ENCODE measurements at places on chromosomes 3 and 15.

DNA sequence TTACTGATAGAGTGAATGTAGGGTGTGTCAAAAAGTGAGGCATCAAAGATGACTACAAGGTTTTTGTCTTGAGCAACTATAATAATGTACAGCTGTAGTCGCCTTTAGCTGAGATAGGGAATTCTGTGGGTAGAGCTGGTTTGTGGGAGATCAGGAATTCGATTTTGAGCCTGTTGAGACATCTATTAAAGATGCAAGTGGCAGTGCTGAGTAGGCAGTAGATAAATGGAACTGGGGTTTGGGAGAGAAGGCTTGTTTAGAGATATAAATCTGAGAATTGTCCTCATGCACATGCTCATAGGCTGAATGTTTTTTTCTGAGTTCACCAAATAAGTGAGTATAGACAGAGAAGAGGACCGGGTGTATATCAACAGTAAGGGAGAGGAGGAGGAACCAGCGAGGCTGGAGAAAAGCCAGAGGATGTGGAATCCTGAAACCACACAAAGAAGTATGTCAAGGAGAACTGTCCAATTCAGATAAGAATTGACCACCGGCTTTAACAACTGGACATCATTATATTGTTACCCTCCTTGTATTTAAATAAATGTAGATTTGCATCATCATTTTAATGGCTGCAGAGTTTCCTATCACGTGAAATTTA is 146.0 kb upstream of the TNIK start:
- no peak for DNase-seq

- no peak for DNase-seq
These were observed 28.3 kb upstream of the MYZAP start for GRCh38 chr15:57563416-57563815.

DNA sequence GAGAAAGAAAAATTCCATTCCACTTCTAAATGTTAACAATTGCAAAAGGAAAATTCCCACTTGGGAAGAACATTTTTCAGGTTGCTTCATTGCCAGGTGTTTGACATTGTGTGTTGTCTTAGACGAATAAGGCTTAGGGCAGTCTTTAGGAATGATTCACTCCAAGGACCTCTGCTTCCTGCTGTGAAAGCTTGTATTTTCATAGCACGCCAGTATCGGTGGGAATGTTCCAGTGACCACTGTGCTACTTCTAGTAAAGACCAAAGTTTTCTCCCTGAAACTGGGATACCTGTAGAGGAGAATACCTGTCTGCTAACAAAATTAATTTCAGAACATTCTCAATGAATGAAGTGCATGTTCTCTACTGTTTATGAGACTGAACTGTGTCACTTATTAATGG is 64.1 kb downstream of the CDIN1 start:
- no peak for DNase-seq

- no peak for DNase-seq
These were observed 723.5 kb upstream of the SGO1 start for GRCh38 chr3:20909511-20909910.

GRCh38 chr3:114370537-114371174 is 76.8 kb downstream of the TIGIT start:
- no peak for DNase-seq

- DNase-seq: no peak
These were observed 56.9 kb upstream of the VGLL3 start for GRCh38 chr3:87047852-87048251.

- DNase-seq: no peak
These were observed 144.8 kb downstream of the GABRB3 start for GRCh38 chr15:26628071-26628470.

GRCh38 chr3:187900993-187901755 is 155.9 kb upstream of the BCL6 start:
- no peak for DNase-seq

DNA sequence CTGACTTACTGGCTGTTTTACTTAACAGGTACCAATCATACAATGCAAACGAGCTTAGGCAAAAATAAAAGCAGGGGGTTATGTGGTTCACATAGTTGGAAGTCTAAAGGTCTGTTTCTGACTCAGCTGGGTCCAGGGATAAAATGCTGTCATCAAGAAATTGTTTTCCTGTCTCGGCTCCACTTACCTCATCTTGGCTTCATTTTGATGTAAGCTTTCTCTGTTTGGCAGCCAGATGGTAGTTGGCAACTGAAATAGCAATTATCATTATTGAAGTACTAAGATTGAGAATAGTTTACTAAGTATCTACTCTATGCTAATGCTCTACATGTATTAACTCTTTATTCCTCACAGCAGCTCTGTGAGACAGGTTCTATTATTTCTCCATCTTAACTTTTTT is 36.8 kb upstream of the CNTN3 start:
- no peak for DNase-seq

GRCh38 chr3:183306798-183307671 is 54.0 kb downstream of the B3GNT5 start:
- no peak for DNase-seq

- DNase-seq: no peak
These were observed 21.4 kb downstream of the CCR1 start for GRCh38 chr3:46186471-46187340.

DNA sequence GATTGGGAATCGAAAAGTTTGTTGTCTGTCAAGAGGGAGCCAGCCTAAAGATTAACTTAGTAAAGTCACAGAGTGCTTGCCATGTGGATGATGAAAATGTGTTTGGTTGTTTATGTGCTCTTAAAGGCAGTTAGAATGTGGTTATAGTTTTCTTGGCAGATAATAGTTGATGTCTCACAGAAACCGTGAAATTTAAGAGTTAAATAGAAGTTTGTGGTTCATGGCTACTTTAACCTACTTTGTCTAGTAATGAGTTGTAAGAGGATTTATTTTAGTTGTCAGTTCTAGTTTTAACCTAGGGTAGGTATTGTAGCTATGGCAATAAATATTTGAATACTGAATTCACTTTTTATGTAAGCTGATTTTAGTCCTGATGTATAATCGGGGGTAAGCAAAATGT is 36.4 kb upstream of the EIF3J start:
- no peak for DNase-seq

DNA sequence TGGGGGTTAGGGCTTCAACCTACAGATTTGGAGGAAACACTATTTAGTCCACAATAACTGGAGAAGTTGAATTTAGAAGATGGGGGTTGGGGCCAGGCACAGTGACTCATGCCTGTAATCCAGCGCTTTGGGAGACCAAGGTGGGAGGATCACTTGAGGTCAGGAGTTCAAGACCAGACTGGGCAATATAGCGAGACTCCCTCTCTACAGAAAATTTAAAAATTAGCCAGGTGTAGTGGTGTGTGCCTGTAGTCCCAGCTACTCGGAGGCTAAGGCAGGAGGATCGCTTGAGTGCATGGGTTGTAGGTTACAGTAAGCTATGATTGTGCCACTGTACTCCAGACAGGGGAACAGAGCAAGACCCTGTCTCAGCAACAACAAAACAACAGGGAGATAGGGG is 5.0 kb upstream of the DYNLT2B start:
- DNase-seq: no peak

DNA sequence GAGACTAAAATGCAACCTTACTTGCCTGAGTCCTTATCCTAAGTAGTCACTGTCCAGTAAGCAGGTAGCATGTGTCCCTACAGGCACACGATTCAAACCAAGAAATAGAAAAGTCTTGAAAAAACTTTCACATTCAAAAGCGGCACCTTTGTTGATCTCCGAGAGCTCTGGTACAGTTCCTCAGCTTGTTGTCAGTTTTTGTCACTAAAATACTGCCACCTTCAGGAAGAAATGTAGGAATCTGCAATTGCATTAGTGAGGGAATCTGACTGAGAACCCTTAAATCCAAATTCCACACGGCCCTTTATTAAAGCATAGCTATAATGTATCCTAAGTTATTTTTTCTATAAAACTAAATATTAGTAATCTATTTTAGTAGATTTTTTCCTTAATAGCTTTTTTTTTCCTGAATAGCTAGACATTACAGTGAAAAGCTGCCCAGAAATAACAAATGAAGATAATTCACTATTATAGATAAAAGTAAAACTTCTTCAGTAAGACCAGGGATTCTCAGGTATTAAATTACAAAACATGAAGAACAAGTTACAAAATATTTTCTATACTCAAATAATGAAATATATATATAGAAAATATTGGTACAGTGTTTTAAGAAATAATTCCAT is 44.0 kb downstream of the CCDC54 start:
- DNase-seq: no peak

GRCh38 chr15:31169558-31169957 is 68.0 kb upstream of the TRPM1 start:
- DNase-seq: no peak

GRCh38 chr3:103218793-103219192 is 784.0 kb downstream of the ZPLD1 start:
- no peak for DNase-seq

DNA sequence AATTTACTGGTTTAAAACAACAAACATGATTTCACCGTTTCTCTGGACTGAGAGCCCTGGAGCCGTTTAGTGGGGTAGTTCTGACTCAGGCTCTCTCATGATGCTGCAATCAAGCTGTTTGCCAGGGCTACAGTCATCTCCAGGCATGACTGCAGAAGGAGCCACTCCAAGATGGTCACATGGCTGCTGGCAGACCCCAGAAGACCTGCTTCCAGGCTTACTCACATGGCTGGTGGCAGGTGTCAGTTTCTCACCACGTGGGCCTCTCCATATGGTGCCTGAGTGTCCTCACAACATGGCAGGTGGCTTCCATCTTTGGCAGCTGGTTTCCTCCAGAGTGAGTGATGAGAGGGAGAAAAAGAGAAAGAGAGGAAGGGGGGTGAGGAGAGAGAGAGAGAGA is 378.3 kb upstream of the RGMA start:
- no peak for DNase-seq

DNA sequence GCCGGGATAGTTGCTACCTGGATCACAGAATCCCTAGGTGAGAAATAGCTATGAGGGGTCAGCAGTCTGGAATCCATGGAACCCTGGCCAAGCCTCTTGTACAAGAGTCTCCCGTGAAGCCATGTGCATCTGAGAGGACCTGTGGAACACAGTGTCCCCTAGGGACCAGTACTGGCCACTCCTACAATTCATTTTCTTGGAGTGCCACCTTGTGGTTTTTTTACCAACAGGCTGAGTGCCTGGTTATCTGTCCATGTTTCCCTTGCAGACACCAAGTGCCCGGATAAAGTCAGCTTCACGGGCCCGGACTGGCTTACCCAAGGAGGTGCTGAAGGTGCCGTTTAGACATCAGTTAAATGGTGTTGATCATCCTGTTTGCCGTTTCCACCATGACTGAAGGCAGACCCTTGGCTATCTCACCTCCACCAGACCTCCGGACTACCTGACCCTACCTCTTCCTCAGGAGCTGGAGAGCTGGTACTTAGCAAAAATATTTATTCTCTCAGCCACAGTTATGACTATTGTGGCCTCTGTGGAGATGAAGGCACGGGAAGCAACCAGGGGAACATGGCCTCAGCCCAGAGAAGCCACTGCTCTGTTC is 93.9 kb downstream of the RBPMS2 start:
- no peak for DNase-seq

GRCh38 chr15:78171864-78172472 is 22.8 kb downstream of the IDH3A start:
- DNase-seq: no peak
